Hippocampal formation (tissue), 2 donors: ENCODE measurements at places on chromosomes 12 and 14.

DNA sequence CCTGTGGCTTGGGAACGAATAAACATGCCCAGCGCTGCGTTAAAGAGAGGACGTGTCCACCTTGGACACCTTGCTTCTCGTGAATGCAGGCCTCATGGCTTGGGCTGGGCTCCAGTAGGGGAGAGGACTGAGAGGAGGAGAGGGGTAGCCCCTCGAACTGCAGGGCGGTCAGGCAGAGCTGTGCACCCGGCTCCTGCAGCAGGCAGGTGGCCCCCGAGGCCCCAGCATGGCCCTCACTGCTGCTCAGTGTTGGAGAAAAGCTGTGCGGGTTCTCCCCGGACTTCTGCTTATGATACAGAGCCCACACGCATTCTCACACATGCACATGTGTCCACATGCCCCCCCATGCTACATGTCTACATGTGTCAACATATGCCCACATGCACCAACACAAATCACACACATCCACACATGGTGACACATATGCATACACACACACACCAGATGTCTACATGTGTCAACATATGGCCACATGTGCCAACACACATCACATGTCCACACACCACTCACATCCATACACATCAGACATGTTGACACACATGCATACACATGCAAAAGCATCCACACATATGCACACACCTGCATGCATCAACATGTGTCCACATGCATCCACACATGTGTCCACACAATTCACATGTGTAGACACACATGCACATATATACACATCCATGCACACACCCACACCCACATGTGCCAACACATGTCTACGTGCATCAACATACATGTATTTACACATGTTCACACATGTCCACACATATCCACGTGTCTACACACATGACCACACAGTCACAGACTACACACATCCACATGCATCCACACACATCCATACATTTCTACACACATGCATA is 3.0 kb downstream of the ADGRD1 start:
- DNase-seq: no peak

DNA sequence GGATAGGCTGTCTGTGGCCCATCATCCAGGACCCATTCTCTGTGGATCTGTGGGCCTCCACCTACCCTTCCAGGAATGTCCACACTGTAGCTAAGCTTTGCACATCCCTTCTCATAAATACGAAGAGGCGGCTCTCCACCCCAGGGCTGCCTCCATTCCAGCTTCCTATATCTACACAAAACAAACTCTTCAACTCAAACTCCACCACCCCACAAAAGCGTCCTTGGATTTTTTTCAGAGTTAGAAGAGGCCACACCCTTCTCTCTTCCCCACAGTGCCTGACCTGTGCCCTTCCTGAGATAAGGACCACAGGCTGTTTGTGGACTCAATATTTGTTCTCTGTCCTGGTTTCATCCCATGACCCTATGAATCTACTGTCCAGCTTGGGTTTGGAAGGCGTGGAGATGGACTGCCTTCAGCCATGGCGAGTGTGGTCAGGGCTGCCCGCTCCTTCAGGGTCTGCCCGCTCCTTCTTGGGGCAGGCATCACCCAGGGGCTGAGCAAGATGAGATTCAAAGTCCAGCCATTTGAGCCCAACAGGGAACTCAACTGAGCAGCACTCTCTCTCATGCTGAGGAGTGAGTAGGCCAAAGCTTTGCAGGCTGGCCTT is 13.0 kb upstream of the SERPINA12 start:
- DNase-seq: no peak

DNA sequence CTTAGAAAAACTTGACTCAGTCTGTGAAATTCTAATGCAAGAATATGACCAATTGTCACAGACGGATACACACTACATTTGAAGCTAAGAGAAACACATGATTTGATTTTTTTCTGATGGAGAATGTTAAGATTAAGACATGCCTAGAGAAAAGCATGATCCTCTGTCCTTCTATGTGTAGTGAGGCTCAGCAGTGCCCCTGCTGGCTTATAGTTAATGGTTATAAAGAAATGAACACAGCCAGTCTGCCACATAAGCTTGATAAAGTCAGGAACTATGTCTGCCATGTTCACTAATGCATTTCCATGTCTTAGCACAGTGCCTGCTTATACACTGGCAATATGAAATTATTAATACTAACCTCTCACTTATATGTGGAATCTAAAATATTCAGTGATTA is 168.1 kb upstream of the DAAM1 start:
- no peak for DNase-seq

DNA sequence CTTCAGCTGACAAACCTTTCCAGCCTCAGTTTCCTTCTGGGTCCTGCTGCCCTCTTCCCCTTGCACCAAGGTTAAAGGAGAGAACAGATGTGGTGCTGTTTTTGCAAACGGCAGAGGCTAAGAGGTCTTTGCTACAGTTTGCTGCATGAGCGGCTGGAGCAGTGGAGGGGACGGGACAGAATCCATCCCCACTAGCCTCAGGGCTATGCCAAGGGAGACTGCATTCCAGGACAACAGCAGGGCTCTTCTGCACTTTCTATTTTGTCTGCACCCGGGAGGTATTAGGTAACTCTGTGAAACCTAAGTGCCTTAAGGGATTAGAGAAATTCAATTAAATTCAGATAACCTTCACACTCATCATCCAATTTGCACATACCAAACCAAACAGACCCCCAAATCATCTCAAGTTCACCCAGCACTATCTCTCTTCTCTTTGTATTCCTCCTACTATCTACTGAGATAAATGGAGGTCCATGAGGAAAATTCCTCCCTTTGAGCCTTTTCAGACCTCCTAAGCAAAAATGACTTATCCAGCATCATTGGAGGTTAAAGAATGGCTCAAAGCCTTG is 103.8 kb upstream of the VRK1 start:
- DNase-seq: no peak

DNA sequence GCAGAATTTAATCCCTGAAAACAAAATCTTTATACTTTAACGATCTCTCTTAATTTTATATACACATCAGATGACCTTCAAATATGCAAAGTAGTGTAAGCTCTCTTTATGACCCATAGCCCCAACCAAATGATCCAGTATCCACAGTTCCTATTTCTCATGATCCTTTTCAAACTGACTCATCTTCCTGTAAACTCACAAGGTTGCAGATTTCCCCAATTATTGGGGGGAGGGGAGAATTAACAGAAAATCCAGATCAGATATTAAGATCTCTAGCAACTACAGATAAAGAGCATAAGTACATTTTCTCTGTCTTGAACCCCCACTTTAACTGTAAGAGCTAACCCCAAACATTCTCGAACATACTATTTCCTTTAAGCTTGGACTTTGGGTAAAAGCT is 12.5 kb downstream of the GNS start:
- DNase-seq: no peak

DNA sequence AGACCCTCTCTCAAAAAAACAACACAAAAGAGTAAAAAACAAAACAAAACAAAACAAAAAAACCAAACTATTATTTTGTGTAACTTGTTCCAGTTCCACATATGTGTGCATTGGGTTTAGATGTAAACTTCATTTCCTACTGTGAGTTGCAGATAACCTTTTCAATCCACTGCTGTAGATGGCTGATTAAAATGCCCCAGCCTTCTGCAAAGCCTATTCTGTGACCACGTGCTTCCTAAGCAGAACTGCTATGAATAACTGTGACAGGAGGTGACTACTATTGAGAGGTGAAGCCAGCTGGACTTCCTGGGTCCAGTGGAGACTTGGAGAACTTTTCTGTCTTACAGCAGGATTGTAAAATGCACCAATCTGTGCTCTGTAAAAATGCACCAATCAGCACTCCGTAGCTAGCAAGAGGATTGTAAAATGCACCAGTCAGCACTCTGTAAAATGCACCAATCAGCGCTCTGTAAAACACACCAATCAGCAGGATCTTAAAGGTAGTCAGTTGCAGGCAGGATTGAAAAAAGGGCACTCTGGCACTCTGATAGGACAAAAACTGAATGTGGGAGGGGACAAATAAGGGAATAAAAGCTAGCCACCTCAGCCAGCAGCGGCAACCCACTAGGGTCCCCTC is 10.3 kb upstream of the ELK3 start:
- DNase-seq: no peak
